ENCODE measurements at places on chromosomes 4 and X.

DNA sequence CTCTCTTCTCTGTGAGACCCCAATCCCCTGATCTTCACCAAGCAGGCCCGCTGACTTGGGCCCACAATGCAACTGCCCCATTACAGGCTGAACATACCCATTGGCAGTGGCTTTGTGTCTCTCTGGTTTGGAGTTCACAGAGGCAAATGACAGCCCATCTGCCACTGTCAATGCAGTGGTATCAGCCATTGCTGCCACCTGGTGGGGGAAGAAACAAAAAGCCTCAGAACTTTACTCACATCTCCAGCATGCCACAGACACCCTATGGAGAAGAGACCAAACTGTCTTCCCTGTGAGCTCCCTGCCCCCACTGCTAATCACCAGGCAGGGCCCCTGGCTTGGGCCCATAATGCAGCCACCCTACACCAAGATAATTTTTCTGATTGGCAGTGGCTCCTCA, 729.3 kb upstream of the ACTRT1 start:
- peak; percentile 59 for DNase-seq

GRCh38 chr4:6562931-6563901, 11.8 kb upstream of the MAN2B2 start:
- peak; percentile 66 for DNase-seq

GRCh38 chr4:25527034-25527433, 128.6 kb upstream of the SLC34A2 start:
- no peak for DNase-seq

DNA sequence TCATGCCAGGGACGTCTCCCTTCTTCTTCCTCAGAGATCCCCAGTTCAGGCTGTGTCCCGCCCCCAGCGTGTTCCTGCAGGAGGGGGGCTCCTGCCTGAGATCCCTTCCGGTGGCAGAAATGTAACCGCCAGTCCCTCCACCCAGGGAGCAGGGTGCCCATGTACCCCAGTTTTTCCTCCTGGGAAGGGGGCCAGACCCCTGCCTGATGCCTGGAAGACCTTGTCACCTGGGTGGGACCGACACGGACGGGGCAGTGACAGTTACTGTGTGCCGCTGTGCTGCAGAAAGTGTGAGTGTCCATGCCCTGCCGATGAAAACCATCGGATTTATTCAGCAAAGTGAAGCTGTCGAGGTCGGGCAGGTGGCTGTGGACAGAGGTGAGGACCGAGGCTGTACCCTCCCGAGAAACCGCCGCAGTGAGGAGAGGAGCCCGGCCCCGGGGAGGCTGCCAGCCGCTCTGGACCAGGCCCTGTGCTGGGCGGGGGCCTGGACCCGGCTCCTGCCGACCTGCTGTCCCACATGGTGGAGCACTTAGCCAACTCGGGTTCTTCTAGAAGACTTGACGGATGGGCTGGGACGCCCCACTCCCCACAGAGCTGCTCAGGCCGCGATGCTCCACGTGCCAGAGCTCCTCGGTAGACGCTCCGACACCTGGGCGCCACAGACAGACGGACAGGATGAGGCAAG, 36.7 kb upstream of the HMX1 start:
- no peak for DNase-seq

GRCh38 chrX:77447653-77448569, 722 bp downstream of the FGF16 start:
- DNase-seq: peak; percentile 2

DNA sequence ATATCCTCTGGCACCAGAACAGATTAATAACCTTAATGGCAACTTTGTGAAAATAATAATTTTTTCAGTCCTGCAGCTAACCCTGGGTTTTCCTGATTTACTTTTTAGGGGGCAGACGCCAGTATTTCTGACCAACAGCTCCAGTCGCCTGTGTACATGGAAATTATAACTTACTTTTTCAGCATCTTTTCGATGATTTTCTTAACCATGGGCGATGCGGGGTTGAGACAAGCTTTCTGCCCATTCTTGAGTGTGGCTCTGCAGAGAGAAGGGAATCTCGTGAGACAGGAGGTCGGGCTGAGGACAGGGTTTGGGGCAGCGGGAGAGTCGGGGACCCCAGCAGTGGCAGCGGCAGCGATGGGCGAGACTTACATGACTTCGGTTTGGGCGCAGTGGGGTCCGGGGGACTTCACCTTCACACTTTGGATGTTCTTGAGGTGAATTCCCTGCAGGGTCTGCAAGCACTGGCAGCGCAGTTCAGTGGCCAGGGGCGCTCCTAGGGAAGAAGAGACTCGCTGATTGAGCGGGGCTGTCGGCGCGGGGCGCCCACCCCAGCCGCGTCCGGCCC, 484 bp downstream of the CXCL2 start:
- DNase-seq: peak; percentile 28

DNA sequence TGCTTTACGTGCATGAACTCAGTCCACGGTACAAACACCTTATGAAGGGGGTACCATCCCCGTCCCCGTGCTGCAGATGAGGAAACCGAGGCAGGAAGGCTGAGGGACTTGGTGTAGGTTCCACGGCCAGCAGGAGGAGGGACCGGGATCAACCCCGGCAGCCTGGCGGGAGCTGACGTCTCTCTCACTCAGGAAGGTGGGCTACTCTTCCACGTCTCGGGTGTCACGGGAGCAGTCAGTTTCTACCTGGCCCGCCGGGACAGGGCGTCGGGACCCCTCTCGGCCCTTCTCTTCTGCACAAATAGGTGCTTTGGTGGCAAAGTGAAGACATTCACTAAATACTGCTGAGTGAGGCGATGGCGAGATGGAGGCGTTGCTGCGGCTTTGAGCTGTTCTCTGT, 53.3 kb downstream of the ACOX3 start:
- no peak for DNase-seq

GRCh38 chrX:97995834-97996233, 1112.1 kb downstream of the RPA4 start:
- DNase-seq: no peak

DNA sequence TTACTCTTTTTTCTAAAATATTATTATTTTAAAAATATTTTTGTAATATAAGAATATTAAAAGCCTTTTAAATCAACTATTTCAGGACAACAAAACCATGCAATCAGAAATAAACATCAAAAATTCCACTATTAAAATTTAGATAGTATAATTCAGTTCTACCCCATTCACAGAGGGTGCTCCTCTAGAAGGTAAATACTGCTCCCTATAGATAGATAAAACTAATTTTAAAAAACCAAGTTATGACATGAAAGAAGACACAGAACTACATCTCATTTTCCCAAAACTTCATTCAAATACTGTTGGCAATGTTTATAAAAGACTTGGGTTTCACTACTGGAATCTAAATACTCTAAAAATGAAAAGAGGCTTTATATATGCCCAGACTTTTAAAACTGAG, 219.3 kb downstream of the SPOCK3 start:
- DNase-seq: no peak

GRCh38 chrX:27132862-27133261, 330.3 kb downstream of the PPP4R3C start:
- DNase-seq: no peak

GRCh38 chr4:139177049-139177868, at the start of gene ELF2:
Gene ELF2 (minus strand): TSS chr4:139177218. CDS start chr4:139137701, 39,517 bp downstream.
- DNase-seq: peak; percentile 89

DNA sequence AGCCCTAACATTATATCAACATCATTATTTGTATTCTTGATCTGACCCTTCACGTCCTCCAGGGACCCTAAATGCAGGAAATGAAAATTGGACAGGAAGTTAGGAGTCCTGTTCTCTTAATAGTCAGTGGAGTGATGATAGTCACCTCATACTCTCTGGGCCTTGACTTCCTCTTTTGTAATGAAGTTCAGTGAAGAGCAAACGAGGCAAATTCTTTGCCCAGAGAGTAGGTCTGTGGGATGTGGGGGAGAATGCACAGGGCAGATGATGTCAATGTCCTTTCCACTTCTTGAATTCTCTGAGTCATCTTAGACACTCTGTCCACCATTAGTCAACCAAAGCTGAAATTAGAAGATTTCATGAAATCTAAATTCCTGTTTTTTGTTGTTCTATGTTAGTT, 17.1 kb upstream of the GPRIN3 start:
- DNase-seq: no peak

DNA sequence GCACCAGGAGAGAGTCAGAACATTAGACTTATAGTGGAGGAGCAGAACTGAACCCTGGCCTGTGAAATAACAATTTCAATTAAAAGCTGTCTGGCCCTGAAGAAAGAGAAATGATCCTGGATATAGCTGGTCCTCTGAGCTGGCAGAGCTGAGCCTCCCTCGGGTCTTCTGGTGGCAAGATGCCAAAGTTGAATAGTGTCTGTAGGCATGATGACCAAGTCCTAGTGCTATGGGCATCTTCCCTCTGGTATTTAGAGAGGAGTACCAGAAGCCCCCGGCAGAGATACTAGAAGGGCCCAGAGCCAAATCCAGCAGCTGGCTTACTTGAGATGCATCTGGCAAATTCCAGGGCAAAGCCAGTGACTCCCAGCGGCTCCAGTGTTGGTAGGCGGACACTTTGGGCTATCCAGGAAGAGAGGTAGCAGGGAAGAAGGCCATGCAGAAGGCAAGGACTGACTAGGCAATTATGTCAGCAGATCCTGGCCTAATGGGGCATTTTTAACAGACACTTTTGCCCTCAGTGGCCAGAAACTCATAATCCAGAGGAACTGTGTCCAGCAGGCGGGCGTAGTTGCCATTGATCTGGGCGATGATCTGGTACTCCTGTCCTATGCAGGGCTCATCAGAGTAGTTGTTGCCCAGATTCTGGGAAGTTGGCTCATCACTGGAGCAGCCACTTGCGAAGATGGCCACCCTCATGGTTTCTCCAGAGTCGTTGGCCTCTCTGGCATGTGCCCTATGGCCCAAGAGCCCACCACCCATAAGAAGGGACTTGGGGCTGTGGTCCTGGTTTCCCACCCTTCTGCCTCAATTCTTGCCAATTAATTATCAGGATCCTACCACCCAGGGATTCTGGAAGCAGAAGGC, 17.9 kb downstream of the VSIG4 start:
- DNase-seq: no peak
